Stimulated activated CD8-positive, alpha-beta memory T cell treated with anti-CD3 and anti-CD28 coated beads, Interleukin-4, amount 100 ng/mL, for 1 hour (primary cell): ENCODE measurements at places on chromosomes 6 and 20.
A peak's percentile ranks its signal among the peaks of the same experiment; 100 is the strongest.

GRCh38 chr6:150143516-150144293 is 861 bp downstream of the PPP1R14C start:
- DNase-seq = no peak

- DNase-seq = no peak
Observed at GRCh38 chr6:157649311-157650260, 173.5 kb upstream of the SNX9 start.

DNA sequence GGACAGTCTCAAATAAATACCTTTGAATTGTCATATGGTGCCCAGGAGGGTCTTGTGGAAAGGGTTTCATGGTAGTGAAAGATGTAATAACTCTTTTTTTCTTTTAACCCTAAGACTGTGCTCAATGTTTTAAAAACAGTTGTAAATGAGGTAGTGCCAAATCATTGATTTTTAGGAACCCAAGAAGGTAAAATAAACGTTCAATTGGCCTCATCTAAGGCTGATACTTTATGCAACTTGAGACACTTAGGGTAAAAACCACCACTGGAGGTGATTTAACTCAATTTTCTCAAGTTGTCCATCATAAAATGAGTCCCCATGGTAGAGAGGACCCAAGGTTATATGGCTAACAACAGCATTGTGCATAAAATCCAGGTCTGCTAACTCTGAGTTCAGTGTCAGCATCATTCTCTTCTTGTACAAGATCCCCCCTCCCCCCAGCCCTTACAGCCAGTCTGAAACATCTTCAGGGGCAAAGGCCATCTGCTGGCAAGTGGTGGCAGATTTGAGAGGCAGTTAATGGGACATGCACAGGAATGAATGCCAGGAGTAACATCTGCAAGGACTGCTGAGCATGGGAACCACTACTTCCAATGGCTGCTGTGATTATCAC is 244.4 kb downstream of the GMPR start:
- DNase-seq = no peak

GRCh38 chr6:169503422-169504152 is 198.2 kb downstream of the WDR27 start:
- DNase-seq = no peak

DNA sequence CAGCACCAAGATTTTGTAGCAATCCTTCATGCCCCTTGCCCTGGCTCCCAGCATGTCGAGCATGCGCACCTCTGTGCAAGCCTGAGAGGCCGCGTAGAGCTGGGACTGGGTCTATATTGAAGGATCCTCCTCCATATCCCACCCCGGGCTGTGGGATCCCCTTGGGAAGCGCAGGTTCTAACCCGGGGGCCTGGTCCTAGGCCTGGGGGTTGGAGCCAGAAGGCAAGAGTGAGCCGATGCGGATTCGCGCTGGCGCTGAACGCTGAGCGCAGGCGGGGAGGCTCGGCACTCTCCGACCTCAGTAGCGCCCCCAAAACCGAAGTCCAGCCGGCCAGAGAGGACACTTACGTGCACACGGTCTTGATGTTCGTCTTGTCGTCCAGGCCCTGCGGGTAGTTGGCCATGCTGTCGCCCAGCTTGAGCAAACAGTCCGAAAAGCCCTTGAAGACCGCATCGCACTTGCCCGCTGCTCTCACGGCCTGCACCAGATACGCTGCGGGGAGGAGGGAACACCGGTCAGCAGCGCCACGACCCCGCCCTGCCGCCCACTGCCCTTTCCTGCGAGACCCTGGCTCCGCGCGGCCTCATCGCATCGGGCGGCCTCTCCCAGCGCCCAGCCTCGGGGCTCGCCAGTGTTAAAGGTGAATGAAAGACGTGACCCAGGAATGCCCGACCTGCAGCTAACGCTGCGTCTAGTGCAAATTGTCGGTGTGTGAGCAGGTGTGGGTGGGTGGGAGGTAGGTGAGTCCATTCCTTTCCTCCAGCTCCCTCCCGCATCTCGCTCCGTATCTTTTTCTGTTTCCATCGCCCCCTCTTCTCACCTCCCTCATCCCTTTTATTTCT is 4.5 kb downstream of the NRN1 start:
- DNase-seq = no peak

GRCh38 chr6:119192200-119192599 is 113.7 kb upstream of the FAM184A start:
- DNase-seq = no peak

GRCh38 chr6:169450097-169450496 is 196.5 kb upstream of the THBS2 start:
- DNase-seq = no peak

- peak; percentile 24 for DNase-seq
Observed at GRCh38 chr6:116370760-116371119, at the start of gene DSE. DSE (plus strand) TSS chr6:116370947; CDS start chr6:116399251, 28,304 bp downstream.

- DNase-seq = no peak
Observed at GRCh38 chr6:112349958-112350357, 2.8 kb downstream of the RFPL4B start.

- no peak for DNase-seq
Observed at GRCh38 chr20:50369225-50370035, 140.8 kb upstream of the PTPN1 start.

- no peak for DNase-seq
Observed at GRCh38 chr6:48401016-48401415, 290.0 kb upstream of the PTCHD4 start.

DNA sequence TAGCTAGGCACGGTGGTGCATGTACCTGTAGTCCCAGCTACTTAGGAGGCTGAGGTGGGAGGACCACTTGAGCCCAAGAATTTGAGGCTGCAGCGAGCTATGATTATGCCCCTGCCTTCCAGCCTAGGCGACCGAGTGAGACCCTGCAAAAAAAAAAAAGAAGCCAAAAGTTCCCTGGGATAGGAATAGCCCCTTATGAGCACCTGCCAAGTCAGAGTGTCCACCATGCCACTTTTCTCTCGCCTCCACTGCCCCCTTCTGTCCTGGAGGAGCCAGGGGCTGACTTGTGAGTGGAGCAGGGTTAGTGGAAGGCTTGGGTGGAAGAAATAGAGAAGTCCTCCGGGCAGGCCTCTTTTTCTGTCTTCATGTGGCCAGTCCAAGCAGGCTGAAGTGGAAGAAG is 12.1 kb upstream of the DDX27 start:
- no peak for DNase-seq

DNA sequence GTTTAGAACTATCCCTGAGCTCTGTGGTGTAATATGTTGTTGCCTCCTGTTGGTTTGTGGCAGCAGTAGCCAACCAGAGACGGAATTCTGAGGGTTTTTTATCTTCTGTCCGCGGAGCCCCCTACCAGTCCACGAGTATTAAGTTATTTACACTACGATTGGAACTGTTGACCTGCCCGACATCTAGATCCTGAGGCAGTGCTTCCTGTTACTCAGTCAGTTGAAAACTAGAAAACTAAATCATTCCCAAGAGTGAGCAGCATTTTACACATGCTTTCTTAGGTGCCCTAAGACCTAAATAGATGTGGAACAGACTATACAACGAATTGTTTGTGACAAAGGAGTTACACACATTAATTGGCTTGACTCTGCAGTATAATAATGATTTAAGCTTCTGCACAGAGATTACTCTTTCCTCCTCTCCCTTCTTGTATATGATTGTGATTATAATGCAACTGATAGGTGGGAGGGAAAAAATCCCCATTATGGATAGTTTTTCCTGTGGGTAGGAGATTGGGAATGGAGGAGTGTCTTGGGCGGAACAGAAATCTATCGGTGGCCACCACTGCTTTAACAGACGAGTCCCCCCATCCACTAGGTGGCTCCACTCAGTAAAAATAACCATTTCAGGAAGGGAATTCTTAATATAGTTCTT is 1.7 kb downstream of the LOC128125822 start:
- DNase-seq = no peak

- no peak for DNase-seq
Observed at GRCh38 chr6:38110481-38110971, 291.0 kb downstream of the ZFAND3 start.

DNA sequence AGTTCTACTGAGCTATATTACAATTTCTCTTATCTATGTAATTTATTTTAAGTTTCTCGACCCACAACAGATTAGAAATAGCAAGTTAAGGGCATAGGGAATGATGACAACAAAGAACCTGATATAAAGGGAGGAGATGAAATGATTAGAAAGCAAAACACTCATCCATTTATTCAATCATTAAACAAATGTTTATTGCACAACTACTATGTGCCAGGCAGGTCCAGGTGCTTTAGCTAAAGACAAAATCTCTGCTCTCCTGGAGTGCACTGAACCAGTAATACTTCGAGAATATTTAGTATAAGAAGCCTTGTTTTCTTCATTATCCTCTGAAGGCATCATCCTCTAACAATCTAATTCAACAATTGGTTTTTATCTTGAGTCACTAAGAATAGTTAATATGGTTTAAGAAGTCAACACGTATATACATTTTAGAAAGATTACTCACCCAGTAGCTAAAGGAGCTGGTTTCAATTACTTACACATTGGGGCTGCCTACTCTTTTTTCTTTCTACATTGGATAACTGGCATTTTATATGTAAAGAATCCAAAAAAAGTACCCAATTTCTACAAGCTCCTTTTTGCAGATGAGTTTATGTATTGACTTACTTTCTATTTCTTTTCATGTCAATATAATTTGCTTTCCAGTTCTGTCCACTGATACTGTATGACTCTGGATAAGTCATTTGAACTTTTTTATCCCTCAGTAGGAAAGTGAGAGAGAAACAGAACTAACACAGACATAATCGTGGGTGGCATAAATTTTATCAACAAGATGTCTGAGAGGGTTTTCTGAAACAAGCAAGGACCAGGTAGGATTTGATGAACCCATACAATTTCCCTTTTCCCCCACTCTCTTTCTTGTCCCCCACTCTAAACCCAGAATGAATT is 312.6 kb downstream of the CLIC5 start:
- no peak for DNase-seq

- DNase-seq = no peak
Observed at GRCh38 chr6:11096109-11096508, 2.5 kb downstream of the SMIM13 start.

DNA sequence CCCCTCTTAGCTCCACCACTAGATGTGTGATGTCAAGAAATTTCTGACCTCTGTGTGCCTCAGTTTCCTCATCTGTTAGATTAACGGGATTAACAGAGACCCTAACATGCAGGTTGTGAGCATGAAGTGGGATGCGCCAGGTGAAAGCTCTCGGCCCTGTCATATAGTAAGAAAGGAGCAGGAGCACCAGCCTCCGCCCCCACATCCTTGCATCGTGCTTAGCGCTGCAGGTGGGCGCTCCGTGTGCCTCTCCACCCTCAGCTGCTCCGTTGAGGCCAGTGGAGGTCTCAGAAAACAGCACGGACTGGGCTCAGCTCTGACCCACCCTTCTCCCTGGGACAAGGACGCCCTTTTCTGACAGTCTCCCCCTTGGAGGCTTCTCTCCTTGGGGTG is 63.4 kb downstream of the TCP11 start:
- DNase-seq = no peak

DNA sequence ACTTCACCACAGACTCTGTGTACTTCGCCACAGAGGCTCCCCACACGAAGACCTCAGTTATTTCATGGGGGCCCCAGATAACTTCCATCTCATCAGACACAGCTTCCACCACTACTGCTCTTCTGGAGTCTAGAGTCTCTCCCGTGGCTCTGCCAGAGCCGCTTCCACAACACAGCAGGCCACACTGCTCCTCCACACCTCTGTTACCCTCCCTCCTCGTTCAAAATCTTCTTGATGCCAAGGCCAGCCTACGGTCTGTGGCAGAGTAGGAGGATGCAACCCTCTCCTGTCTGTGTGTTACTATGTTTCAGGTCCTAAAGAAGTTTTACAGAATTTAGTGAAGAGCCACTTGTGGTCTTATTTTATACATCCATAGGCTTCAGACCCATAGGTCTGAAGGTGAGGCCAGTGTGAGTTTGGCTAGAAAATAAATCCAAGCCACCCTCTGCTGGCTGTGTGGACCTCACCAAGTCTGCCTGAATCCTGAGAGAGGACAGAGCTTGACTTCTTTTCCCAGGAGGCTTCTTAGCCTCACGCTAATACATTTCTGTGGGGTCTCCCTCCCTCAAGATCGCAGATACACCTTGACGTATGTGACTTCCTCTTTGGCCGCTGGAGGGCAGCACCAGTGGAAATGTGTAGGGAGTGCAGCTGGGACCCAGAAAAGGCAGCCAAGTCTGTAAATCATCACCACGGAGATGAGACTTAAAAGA is 197.7 kb downstream of the FAXC start:
- DNase-seq = no peak

- no peak for DNase-seq
Observed at GRCh38 chr20:48448666-48449600, 378.9 kb downstream of the PREX1 start.

GRCh38 chr6:39995633-39996032 is 61.4 kb upstream of the MOCS1 start:
- no peak for DNase-seq

DNA sequence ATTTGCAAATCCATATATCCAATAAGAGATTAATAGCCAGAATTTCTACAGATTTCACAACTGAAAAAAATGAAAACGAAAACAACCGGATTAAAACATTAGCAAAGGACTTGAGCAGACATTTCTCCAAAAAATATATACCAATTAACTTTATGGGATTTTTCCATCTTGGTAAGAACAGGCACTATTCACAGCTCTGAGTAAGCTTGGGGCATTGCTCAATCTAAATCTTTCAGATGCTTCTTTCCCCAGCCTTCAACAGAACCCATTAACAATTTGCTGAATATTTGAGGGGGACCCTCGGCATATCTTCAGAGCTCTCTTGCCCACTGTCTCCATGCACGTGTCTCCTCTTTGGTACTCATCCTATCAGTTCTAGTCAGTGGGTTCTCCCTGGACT is 111.7 kb upstream of the CD93 start:
- no peak for DNase-seq

- DNase-seq = no peak
Observed at GRCh38 chr6:1136827-1137226, 175.1 kb upstream of the FOXQ1 start.

DNA sequence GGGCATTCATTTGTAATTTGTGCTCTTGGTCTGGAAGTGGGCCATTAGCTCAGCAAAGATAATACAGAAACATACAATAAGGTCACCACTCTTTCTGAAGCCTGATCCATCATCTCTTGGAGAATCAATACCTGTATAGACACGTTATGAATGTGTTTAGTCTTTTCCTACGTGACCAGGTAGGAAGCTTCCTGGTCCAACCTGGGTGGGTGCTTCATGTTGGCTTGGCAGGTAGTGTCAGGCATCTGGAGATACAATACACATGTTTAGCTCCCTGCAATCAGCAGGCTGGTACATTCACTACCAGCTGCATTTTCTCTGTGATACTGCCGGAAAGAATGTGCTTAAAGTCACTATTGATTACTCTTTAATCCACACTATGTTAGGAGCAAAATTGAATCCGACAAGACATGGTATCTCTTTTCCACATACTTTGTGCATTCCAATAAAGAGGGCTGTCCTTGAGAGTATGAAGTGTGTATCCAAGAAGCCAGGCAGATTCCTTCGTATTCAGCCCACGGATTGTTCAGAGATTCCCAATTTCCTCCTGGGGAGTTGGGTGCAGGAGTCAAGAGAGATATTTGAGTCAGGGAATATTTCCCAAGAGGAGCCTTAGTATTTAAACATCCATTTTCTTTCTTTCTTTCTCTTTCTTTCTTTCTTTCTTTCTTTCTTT is 49.9 kb upstream of the RANBP9 start:
- no peak for DNase-seq

GRCh38 chr20:12875510-12875909 is 133.3 kb upstream of the SPTLC3 start:
- DNase-seq = no peak
